Right ventricle myocardium superior (tissue), 1 donor: ENCODE measurements at places on chromosomes 11 and 22. TPM values are rescaled to one million over a fixed set of nuclear protein-coding genes. Genes with fewer than 3 reads are reported as not detected.

KDM4D gene
- 0.40 TPM for total RNA-seq

GPR83 gene
- 0.27 TPM for total RNA-seq

FOSL1 gene
- 0.70 TPM for total RNA-seq

LDHAL6A gene
- not detected for total RNA-seq

MUC5AC gene
- total RNA-seq = not detected

USP2 gene
- 136 TPM for total RNA-seq

SMC1B gene
- total RNA-seq = not detected

ARHGAP20 gene
- total RNA-seq = 0.38 TPM

ZP1 gene
- not detected for total RNA-seq

LRRC74B gene
- not detected for total RNA-seq

BRMS1 gene
- 15.1 TPM for total RNA-seq

GDPD4 gene
- total RNA-seq = not detected

MTFP1 gene
- 15.1 TPM for total RNA-seq

FDXACB1 gene
- total RNA-seq = 0.86 TPM

EFEMP2 gene
- total RNA-seq = 80.0 TPM

SPDYC gene
- total RNA-seq = not detected

SYT13 gene
- 6.4 TPM for total RNA-seq

KCNQ1 gene
- total RNA-seq = 33.4 TPM

CALCB gene
- not detected for total RNA-seq

TMEM45B gene
- total RNA-seq = not detected

RAB36 gene
- total RNA-seq = 0.35 TPM

TMPRSS13 gene
- total RNA-seq = not detected

CASP1 gene
- total RNA-seq = 9.5 TPM

ACRV1 gene
- total RNA-seq = not detected

OR5D14 gene
- not detected for total RNA-seq

BTBD18 gene
- total RNA-seq = not detected

NPAS4 gene
- total RNA-seq = not detected

AGBL2 gene
- 0.35 TPM for total RNA-seq

MS4A2 gene
- 1.0 TPM for total RNA-seq

CASP5 gene
- total RNA-seq = not detected

CCDC73 gene
- total RNA-seq = not detected

LUZP2 gene
- not detected for total RNA-seq

CABP2 gene
- not detected for total RNA-seq

KLHL35 gene
- total RNA-seq = 0.48 TPM

HSPB2 gene
- total RNA-seq = 42.4 TPM

SDHAF2 gene
- total RNA-seq = 33.7 TPM

MOGAT2 gene
- 0.13 TPM for total RNA-seq

SERPIND1 gene
- 0.08 TPM for total RNA-seq

MS4A14 gene
- total RNA-seq = 0.97 TPM

SNX32 gene
- not detected for total RNA-seq

RIBC2 gene
- not detected for total RNA-seq

MED17 gene
- total RNA-seq = 15.3 TPM

CEP164 gene
- 4.3 TPM for total RNA-seq

TSGA10IP gene
- not detected for total RNA-seq

CPT1A gene
- 77.1 TPM for total RNA-seq

OR6T1 gene
- total RNA-seq = not detected

EIF3D gene
- total RNA-seq = 66.2 TPM

TKFC gene
- 12.9 TPM for total RNA-seq

DENND6B gene
- total RNA-seq = 1.1 TPM

DEPDC7 gene
- total RNA-seq = 0.32 TPM

APOL3 gene
- total RNA-seq = 25.5 TPM

DEUP1 gene
- not detected for total RNA-seq

SLC22A25 gene
- total RNA-seq = not detected

CRYBA4 gene
- total RNA-seq = not detected
